Astrocyte (in vitro differentiated cells and primary cell): ENCODE measurements at places on chromosomes 3 and 15. TPM values are rescaled to one million over a fixed set of nuclear protein-coding genes. Genes with fewer than 3 reads are reported as not detected.

CLDN1 gene
- total RNA-seq, result 34.1 and 35.6 TPM in 2 replicates

GRCh38 chr3:48118322-48118721, 69.9 kb downstream of the CDC25A start:
- no peaks in the 10 kb centered on the region for H3K27me3 ChIP-seq
- H3K36me3 ChIP-seq, result no peaks in the 10 kb centered on the region
- no peaks in the 10 kb centered on the region for H3K4me1 ChIP-seq
- no peak for DNase-seq
- no peak overlapping the region for H3K4me3 ChIP-seq
- H3K27ac ChIP-seq, result no peak overlapping the region

DNA sequence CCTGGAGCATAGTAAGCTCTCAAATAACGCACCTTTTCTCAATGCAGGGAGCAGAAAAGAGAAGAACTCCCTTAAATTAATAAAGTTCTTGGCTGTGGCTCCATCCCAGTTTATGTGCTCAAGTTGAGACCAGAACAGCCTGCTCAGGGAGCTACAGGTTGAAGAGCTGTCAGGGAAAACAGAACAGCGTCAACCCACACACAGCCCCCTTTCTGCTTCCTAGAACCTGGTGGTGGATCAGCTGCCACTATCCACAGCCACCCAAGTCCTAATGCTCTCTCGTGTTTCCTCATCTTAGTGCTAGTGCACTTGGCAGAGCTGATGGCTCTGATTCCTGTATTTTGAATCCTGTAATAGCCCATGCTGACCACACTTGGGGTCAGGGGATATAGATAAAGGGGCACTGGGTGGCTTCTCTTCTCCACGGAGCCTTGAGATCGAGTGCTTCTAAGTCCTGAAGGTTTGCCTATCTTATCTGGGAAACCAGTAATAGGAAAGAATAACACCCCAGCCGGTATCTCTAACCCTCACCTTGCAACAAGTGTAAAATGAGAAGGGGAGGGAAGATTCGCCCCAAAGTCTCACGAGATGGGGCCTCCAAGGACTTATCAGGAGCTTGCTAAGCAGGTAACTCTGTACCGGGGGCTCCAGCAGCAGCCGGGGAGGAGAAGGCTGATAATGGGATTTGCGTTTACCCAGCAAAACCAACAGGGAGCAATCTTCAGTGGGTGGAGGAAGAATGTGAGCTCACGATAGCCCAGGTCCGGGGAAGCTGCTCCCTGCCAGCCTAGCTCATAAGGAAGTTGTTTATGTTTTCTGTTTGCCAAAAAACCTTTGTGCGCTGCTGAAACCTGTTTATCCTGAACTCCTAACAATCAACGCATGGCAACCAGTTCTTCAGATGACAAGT, 136.2 kb upstream of the ICE2 start:
- H3K27me3 ChIP-seq, result peaks cover 10% of the 10 kb centered on the region
- no peak overlapping the region for H3K4me3 ChIP-seq
- H3K27ac ChIP-seq, result no peak overlapping the region
- H3K4me1 ChIP-seq, result no peaks in the 10 kb centered on the region
- no peak for DNase-seq

GRCh38 chr15:45320581-45321205, 57.7 kb downstream of the GATM start:
- DNase-seq, result no peak
- no peak overlapping the region for H3K4me3 ChIP-seq
- no peaks in the 10 kb centered on the region for H3K4me1 ChIP-seq
- no peaks in the 10 kb centered on the region for H3K27me3 ChIP-seq

DNA sequence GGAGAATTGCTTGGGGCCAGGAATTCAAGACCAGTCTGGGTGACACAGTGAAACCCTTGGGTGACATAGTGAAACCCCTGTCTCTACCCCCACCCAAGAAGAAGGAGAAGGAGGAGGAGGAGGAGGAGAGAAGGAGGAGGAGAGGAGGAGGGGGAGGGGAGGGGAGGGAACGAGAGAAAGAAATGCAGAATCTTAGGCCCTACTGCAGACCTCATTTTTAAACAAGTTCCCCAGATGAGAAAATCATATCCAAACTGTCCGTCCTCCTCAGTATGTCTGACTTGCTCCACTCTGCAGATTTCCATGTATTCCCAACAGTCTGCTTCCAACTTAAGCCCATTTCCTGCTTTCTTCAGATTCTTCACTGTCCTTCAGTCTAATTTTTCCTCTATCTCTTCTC, 63.9 kb upstream of the NUDT16 start:
- no peaks in the 10 kb centered on the region for H3K27me3 ChIP-seq
- H3K4me3 ChIP-seq, result no peak overlapping the region
- H3K4me1 ChIP-seq, result no peaks in the 10 kb centered on the region
- DNase-seq, result no peak
- no peak overlapping the region for H3K27ac ChIP-seq
- no peaks in the 10 kb centered on the region for H3K36me3 ChIP-seq
